ENCODE measurements at places on chromosomes 11 and 22. TPM values are rescaled to one million over a fixed set of nuclear protein-coding genes. Genes with fewer than 3 reads are reported as not detected.

The KLHL35 gene
- total RNA-seq = 1.6 TPM

The AMBRA1 gene
- total RNA-seq = 31.5 TPM

The OR2AG1 gene
- total RNA-seq = not detected

The CLP1 gene
- 17.7 TPM for total RNA-seq

The LYVE1 gene
- not detected for total RNA-seq

The CSF2RB gene
- total RNA-seq = 4.6 TPM

The CRYBA4 gene
- total RNA-seq = not detected

The MUC5AC gene
- not detected for total RNA-seq

The SCN3B gene
- total RNA-seq = not detected

The RIMBP3B gene
- not detected for total RNA-seq
